Activated CD4-positive, alpha-beta memory T cell treated with anti-CD3 and anti-CD28 coated beads for 36 hours (primary cell): ENCODE measurements at places on chromosomes 7 and 10. TPM values are rescaled to one million over a fixed set of nuclear protein-coding genes. Genes with fewer than 3 reads are reported as not detected.

DNA sequence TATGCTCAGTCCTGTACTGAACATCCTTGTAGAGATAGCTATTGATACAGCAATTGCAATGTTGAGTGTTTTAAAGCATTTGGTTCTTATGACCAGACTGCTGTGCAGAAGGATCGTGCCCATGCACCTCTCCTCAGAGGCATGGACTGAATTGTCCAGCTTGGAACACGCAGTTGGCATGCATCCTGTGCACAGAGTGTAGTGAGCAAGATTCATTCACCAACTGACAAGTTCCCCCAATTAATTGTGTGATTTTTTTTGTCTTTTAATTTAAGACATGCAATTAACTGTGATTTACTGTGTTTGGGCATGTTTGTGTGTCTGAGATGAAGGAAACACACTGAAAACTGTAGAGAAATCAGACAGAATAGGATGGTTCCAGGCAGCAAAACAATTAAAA, 323.7 kb downstream of the CDK14 start:
- DNase-seq: no peak

DNA sequence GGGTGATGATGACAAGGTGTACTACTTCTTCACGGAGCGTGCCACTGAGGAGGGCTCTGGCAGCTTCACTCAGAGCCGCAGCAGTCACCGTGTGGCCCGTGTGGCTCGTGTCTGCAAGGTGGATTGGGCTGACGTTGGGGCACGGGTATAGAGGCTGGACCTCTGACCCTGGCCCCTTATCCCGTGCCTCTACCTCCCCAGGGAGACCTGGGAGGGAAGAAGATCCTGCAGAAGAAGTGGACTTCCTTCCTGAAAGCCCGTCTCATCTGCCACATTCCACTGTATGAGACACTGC, 8.4 kb downstream of the MRPL43 start:
- DNase-seq: no peak

DNA sequence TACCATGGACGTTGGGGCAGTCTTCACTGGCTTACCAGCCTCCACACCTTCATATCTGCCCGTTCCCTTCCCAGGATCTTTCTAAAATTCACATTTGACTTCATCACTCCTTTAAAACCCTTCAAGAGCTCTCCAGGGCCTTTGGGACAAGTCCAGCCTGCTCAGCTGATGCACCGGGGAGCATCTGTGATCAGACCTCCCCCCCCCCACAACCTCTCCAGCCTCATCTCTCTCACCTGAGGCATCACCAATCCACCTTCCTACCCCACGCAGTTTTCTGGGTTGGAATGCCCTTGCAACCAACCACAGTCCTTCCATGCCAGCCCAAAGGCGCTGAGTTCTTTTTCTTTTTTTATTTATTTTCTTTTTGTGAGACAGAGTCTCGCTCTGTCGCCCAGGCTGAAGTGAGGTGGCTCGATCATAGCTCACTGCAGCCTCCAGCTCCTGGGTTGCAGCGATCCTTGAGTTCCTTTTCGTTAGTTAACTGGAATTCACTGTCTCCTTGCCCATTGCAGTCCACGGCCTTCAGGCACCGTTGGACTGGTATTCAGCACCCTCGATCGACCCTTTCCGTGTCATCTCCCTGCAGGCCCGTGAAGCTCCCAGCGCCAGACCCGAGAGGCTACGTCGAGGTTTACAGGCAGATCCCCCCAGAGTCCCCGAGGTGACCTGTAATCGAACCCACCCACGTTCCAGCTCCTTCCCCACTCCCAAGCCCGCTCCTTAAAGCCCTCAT, 654 bp downstream of the ALKBH4 start:
- DNase-seq: no peak

DNA sequence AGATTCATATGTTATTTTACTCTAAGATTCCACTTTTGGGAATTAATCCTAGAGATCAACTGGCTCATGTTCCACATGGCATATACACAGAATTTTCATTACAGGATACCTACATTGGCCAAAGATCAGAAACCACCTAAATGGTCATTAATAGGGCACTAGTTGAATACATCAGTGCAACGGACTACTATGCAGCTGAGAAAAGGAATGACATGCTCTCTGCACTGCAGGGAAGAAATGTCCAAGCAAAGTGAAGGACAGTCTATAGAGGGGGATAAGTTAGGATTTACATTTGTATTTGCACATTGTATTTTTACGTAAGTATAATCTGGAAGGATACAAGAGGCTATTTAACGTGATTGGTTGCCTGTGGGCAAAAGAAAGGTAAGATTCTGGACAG, 67.7 kb upstream of the PRLHR start:
- no peak for DNase-seq

GRCh38 chr10:79061441-79062315, 7.1 kb upstream of the ZMIZ1 start:
- DNase-seq: no peak

- DNase-seq: no peak
These were observed 402.6 kb upstream of the MKI67 start for GRCh38 chr10:128528781-128529180.

- DNase-seq: no peak
These were observed 26.1 kb upstream of the DUSP5 start for GRCh38 chr10:110471566-110472139.

DNA sequence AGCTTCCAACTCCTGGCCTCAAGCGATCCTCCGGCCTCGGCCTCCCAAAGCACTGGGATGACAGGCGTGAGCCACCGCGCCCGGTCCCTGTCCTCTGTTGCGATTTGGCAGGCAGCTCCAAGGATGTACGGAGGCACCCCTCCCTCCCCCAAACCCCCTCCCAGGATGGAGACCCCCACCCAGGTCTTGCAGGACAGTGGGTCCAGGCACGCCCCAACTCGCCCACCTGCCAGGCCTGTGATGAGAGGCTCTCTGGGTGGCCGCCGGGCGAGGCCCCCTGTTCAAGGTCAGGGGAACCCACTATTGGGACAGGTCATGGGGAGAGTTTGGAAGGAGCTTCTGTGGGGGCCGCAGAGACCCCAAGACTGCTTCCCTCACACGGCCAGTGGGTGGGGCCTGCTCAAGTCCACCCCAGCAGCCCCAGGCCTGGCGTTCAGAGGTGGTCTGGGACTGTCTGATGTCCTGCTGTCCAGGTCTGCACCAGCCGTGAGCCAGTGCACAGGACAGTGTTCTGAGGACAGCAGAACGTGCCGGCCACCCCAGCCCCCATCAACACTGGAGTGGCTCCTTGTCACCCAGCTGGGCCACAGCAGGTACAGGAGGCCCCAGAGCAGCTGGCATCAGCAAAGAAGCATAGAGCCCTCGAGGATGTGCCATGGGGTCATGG, 2.5 kb downstream of the ADAP1 start:
- DNase-seq: no peak

- DNase-seq: no peak
These were observed 24.9 kb upstream of the TNRC18 start for GRCh38 chr7:5448378-5449037.

DNA sequence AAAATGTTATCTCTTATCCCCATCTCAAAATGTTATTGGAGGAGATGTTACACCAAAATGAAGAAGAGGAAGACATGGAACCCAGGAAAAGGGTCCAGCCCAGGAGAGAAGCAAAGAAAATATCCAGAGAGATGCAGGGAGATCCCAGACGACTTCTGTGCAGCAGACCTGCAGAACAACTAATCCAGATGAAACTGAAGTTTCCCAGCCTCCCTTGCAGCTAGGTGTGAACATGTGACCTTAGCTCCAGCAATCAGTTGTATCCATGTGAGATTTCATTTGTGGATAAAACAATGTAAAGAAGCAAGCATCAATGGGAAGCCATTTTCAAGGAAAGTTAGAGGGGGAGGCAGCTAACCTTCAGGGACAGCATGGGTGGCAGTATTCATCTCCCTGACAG, 55.8 kb upstream of the NANOS1 start:
- no peak for DNase-seq

- no peak for DNase-seq
These were observed 262.3 kb downstream of the SORCS3 start for GRCh38 chr10:104903433-104903832.

- no peak for DNase-seq
These were observed 221.3 kb downstream of the PTPRN2 start for GRCh38 chr7:158366346-158366745.

The OPN1SW gene
- not detected for total RNA-seq

The ADAMTS14 gene
- not detected for total RNA-seq

The AMPH gene
- not detected for total RNA-seq
